Daoy (cell line): ENCODE measurements at places on chromosomes 16 and 17. TPM values are rescaled to one million over a fixed set of nuclear protein-coding genes. Genes with fewer than 3 reads are reported as not detected.

KRT222 gene
- total RNA-seq = not detected in 2 replicates

TBC1D3 gene
- 0.69 and 1.1 TPM in 2 replicates for total RNA-seq

MPP3 gene
- total RNA-seq = 9.0 and 17.7 TPM in 2 replicates

GRCh38 chr16:81071805-81072204, 5.2 kb downstream of the C16orf46 start:
- DNase-seq = peak; percentile 7
